ENCODE measurements at places on chromosomes 5 and 9.

- DNase-seq = no peak
Measured at GRCh38 chr9:113775749-113776148, 100.4 kb upstream of the ZNF618 start.

DNA sequence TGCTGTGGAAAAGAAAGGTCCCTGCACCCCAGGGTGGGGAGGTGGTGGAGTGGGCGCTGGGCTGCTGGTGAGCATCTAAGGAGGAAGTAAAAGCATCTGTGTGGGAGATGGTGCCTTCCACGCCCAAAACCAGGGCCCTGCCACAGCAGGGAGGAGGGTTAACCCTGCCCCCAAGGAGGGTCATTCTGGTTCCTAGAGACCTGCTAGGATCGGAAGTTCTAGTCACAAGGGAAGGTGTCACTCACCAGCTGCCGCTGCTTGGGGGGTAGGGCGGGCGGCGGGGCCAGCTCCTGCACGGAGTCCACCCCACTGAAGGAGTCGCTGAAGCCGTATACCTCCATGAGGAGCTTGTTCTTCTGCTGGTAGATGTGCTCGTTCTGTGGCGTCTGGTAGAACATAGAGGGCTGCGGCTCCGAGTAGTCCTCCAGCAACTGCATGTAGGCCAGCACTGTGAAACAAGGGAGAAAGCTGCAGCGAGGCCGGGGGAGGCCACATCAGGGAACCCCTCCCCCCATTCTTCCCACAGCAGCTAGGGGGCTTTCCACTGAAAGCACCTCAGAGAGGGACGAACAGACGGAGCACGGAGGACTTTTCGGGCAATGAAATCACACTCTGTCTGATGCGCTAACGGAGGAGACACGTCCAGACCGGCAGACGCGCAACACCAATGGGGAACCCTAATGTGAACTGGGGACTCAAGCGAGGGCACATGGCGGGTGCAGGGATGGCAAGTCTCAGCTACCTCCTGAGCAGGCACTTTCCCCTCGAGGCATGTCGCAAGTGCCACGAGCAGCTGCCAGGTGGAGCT is 76.4 kb downstream of the PRRT1B start:
- no peak for DNase-seq

- DNase-seq = peak; percentile 5
Measured at GRCh38 chr9:73871636-73872035, 625.5 kb upstream of the RORB start.

DNA sequence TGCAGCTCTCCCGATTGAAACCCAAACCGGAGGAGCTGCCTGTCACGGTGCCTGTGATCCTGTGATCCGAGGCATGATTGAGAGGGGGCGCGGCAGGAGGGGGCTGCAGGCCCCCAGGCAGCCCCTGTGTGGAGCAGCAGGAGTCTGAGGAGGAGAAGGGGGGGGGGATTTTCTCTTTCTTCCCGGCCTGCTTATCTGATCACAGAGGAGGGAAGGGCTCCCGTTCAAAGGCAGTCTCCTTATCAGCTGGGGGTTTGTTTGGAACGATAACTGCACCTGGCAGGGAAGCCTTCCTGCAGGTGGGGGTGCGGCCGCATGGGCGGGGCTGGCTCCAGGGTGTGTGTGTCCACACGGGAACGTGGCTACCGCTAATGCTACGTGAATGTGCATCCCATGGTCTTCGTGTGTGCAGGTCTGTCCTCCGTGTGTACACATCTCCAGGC is 38.4 kb downstream of the LMX1B start:
- DNase-seq = no peak

DNA sequence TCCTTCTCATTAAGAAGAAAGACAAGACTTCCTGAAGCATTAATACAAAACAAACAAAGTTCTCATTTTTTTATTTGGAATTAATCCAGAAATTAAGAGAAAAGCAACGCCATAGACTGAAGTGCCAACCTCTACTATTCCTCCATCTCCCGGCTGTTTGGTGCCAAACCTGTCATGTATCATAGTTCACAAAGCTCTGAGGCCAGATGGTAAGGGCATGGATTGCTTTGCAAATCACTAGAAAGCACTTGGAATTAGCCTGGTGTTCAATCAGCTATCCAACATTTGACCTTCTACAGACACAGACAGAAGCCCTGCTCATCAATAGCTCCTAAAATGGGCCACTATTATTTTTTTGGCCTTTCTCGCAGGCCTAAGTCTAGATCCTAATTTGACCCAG is 33.8 kb downstream of the HTR1A start:
- no peak for DNase-seq

GRCh38 chr5:150434464-150434863 is 15.1 kb downstream of the RPS14 start:
- DNase-seq = peak; percentile 91

- no peak for DNase-seq
Measured at GRCh38 chr9:136726631-136727191, 14.3 kb downstream of the DIPK1B start.

DNA sequence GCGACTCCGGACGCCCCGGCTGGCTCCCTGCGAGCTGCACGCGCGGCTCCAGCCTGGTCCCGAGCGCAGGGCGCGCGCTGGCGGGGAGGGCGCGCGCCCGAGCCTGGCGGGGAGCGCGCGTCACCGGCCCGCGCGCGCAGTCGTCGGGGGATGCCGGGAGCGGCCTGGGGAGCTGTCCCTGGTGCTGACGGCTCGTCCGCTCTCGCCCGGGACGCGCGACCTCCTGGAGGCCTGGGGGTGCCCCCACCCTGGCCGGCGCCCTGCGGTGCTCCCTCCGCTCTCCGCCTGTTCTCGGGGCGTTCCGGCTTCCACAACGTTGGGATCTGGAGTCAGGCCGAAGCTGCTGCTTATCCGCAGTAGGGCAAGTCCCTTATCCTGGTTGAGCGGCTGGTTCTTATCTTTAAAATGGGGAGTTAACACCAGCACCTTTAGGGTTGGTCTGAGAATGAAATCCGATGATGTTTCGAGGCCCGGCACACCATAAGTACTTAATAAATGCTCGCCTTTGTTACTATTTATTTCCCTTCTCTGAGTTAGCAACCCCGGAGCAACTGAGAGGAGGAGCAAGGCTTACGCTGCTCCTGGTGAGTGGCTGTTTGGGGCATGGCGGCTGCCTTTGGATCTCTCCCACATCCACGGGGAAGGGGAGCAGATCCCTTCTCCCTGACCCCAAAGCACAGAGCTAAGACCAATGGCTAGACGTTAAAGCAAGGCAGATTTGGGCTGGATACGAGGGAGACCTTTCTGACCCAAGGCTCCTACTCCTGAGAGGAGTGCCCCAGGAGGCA is at the start of gene FAM163B:
TSS of gene FAM163B (minus strand) at position 79 of the 788 bp plus-strand sequence. CDS start 29,166 bp downstream, outside the sequence.
- peak; percentile 56 for DNase-seq

- no peak for DNase-seq
Measured at GRCh38 chr9:132415181-132415580, 5.2 kb downstream of the CFAP77 start.

DNA sequence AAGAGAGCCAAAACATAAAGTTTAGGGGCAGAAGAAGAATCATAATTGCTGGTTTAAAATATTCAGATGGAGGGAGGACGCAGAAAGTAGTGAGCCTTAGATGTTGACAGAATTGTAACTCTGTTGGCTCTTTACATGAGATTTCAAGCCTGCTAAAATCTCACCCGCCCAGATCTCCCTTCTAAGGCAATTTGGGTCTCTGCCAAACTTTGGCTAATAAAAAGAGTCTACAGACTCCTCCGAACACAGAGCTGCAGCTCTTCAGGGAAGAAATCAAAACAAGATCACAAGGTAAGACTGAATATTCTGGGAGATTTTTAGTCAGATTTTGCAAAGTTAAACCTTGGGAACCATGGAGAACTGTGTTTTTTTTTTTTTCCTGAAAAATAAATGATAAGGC is at the start of gene IL33:
TSS of gene IL33 (plus strand) at position 246 of the 400 bp plus-strand sequence. CDS start 25,888 bp downstream, outside the sequence.
- peak; percentile 65 for DNase-seq

DNA sequence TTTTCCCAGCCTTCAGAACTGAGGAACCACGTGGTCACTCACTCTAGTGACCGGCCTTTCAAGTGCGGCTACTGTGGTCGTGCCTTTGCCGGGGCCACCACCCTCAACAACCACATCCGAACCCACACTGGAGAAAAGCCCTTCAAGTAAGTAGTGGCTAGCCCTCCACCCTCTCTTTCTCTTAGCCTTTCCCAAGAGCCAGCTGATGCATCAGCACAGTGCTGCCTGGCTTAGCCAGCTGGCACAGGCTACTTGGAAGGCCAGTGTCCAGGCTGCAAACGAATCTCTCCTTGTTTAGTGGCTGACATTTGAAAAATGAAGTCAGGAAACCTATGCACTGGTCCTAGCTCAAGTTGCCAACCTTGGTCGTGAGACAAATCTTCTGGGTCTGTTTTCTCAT is 91.1 kb downstream of the PRDM6 start:
- no peak for DNase-seq

DNA sequence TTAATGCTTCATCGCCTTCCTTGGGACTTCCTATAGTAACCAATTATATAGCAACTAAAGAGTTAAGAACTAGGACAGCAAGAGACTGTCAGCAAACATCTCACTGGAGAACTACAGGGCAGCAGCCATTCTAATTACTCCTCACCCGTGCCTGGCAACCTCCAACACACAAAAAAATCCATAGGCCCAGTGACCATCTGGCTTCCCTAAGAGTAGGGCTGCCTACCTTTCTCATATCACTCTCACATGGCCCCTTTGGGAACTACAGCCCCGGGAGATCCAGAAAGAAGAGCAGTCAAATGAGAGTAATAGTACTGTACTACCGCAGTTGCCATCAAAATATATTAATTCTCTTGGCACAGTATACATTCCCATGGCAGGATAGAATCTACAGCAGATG is 5.7 kb downstream of the DCAF10 start:
- no peak for DNase-seq

DNA sequence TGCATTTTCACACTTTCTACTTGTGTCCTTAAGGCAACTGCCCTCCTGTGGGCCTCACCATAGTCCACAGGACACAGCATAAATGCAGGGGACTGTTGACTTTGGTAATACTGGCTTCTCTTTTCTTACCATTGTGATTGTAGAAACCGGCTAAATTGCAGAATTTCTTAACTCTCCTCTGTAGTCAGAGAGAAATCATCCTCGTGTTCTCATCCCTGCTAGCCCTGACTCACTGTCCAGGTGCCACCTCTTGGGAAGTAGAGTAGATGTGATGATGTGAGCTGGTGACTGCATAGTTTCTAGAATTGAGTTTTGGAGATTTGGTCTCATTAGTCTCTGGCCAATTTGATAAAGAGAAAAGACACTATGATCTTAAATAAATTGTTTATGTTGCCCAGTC is 5.5 kb downstream of the PHF24 start:
- no peak for DNase-seq

DNA sequence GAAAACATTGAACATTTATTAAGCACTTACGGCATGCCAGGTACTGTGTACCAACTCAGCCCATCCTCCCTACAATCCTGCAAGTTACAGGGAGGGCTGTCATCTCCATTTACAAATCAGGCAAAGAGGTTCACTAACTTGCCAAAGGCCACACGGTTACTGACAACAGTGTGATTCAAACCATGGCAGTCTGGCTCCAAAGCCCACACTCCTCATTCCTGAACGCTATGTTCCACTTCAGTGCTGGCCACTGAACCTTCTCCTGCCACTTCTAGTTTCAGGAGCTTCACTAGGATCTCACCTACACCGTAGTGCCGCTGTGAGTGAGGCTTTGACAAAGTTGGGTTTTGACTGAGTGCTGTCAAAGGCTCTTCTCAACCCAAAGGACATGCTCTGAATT is 7.2 kb upstream of the LIFR start:
- DNase-seq = no peak

DNA sequence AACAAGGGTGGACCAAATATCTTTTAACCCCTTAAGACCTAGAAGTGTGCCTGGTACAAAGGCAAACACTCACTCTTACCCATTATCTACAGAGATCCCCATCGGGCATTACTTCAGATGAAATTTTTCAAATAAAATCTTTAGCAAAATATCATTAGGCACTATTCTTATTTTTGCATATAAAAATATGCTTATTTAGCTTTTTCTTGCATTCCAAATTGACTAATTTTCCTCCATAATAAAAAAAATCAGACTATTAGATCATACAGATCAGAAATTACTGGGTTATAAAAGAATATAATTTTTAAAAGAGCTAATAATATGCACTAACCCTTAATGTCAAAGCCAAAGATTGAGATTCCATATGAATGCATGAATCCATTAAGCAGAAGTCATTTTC is 178.7 kb upstream of the SLC30A5 start:
- DNase-seq = no peak

GRCh38 chr9:30575691-30576090 is 1808.8 kb upstream of the ACO1 start:
- DNase-seq = no peak

DNA sequence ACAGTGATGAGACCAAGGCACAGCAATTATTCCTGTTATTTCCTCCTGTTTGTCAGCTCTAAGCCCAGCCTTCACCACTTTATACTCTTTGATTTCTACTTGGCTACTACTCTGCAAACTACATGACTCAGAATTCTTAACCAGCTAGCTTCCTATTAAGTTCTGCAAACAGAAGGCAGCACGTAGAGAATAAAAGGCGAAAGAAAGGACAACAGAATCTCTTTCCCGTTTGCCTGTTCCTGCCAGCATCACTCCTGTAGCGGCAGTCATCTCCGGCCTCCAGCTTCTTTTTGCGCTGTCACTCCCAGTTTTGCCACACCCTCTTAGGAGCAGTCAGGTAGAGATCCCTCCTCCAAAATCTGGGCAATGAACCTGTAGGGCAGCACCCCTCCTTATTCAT is 29.9 kb downstream of the DPYSL3 start:
- no peak for DNase-seq

GRCh38 chr9:135609366-135609955 is 29.9 kb downstream of the GLT6D1 start:
- no peak for DNase-seq

DNA sequence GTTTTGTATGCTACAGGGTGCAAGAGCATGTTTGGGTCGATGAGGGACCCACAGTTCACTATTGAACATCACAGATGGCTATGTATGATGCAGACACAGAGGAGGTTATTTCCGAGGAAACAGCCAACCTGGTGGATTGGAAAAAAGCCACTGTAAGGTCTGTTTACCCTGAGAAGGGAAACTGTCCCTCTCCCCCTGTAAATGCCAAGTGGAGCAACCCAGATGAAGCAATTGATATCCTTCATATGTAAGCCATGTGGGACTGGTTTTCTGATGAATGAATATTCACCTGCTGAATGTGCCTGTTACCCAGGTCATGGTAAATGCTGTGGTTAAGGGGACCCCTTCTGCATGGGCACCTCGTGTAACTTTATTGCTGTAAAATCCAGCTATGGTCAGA is 14.8 kb upstream of the CTSV start:
- no peak for DNase-seq

DNA sequence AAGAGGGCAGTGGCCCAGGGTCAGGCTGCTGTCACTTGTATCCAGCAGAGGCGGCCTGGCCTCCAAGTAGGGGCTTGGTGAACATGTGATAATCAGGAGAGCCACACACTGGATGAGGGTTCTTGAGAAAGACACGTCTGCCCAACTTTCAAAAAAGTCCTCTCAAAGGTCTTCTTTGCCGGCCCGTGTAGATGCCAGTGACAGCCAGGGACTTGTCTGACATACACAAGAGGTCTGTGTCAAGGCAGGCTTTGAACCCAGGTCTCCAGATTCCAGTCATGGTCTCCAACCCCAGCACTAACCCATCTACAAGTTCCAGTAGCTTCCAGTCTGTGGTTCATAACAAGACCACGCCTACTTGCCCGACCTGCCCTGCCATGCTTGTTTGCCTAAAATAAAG is 7.9 kb upstream of the AMBP start:
- no peak for DNase-seq

GRCh38 chr5:154745349-154745748 is 9.8 kb upstream of the LARP1 start:
- no peak for DNase-seq

Data from umbilical cord (tissue), 2 donors.